ENCODE measurements at places on chromosomes 6 and 20. TPM values are rescaled to one million over a fixed set of nuclear protein-coding genes. Genes with fewer than 3 reads are reported as not detected.

GRCh38 chr6:22954749-22955385 is 385.5 kb downstream of the HDGFL1 start:
- H3K4me3 ChIP-seq = peak overlapping the region; percentile 57
- H3K27ac ChIP-seq = peak overlapping the region; percentile 79
- DNase-seq = no peak
- peaks cover 7% of the 10 kb centered on the region for H3K4me1 ChIP-seq
- H3K36me3 ChIP-seq = no peaks in the 10 kb centered on the region

Gene SLC22A16
- total RNA-seq = not detected

DNA sequence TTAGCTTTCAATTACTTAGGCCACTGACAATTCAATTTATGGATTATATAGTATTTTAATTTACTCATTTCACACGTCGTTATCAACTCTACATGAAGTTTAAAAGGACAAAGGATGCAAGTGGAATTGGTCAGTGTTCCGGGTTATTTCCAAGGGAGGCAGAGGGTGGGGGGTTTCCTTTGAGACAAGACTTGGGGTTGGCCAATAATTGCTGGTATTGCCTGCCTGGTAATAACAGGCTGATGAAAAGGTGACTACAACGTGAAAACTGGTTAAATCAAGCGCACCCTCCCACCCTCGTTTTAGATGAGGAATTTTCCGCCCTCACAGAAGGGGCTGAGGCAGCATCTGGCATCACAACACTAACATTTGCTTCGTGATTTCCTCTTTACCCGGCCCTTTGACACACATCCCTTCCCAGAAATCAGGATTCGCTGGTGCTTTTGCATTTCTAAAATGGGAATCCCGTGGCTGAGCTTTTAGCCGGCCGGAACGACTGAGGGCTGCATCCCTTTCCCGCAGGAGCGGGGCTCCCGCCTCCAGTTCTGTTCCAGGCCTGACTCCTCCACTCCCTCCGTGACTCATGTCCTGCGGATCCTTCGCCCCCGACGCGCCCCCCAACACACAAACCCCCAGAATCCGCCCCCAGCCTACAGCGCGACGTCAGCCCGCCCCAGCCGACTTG is 999 bp upstream of the PIM1 start:
- H3K4me1 ChIP-seq = peaks cover 12% of the 10 kb centered on the region
- H3K27me3 ChIP-seq = no peaks in the 10 kb centered on the region
- H3K36me3 ChIP-seq = peaks cover 50% of the 10 kb centered on the region
- peak overlapping the region; percentile 96 for H3K4me3 ChIP-seq

GRCh38 chr6:75188221-75188925 is 17.5 kb downstream of the COL12A1 start:
- H3K27me3 ChIP-seq = no peaks in the 10 kb centered on the region
- no peak overlapping the region for H3K4me3 ChIP-seq
- no peaks in the 10 kb centered on the region for H3K4me1 ChIP-seq
- no peak overlapping the region for H3K27ac ChIP-seq
- H3K36me3 ChIP-seq = no peaks in the 10 kb centered on the region

DNA sequence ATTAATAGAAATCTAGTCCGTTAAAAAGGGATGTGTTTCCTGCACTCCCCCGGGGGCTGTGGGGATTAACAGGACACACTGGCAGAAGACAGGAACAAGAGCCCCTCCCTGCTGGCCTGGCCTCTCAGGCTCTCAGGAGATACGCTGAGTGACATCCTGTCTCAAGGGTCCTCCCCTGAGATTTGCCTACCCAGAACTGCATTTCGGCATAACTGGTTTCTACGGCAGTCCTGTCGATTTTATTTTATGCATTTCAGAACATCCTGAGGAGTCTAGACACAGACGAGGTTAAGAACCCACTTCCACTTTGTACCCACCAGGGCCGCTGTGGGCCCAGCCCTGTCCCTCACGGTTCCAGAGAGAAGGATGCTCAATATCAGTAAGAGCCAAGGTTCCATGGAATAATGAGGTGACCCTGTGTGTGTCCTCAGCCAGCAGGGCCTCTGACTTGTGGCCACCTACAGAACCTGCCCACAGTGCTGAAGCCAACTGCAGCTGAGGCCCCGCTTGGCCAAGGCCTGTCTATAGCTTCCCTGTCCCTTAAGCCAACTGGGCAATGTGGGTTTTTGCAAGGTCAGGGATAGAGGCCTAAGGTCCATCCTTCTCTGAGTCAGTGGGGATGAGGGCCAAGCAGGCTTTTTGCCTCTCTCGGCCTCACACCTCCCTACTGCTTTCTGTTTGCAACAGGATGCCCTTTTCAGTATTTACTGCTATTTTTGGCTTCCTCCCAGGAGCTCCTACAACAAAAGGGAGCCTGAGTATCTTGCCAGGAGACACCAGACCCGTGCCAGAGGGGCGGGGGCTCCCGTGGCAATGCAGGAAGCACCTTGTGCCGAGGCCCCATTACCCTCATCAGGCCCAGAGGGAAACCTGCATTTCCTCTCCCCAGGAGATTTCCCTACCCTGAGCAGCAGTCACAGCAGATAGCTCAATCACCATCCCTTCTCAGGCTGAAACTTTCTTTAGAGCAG is 14.7 kb downstream of the UQCC2 start:
- H3K27ac ChIP-seq = peak overlapping the region; percentile 25
- peaks cover 9% of the 10 kb centered on the region for H3K4me1 ChIP-seq
- H3K36me3 ChIP-seq = peaks cover 94% of the 10 kb centered on the region
- H3K4me3 ChIP-seq = no peak overlapping the region
- H3K27me3 ChIP-seq = no peaks in the 10 kb centered on the region
- DNase-seq = peak; percentile 53

Gene DSP
- 46.4 TPM for total RNA-seq

DNA sequence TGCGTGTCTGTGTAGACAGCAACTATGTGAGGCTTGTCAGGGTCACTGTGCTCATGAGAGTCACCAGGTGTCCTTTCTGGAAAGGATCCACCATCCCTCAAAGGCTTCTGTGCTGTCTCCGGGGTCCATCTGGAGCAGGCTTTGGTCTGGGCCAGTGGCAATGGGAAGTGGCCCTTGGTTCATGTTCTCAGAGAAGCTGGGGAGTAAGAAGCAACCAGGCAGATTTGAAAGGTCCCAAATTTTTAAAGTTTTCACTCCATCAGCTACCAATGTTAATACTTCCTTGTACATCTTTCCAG is 68.2 kb downstream of the GCNT2 start:
- no peak overlapping the region for H3K27ac ChIP-seq
- H3K4me1 ChIP-seq = no peaks in the 10 kb centered on the region
- no peak overlapping the region for H3K4me3 ChIP-seq
- no peaks in the 10 kb centered on the region for H3K36me3 ChIP-seq
- DNase-seq = no peak
- no peaks in the 10 kb centered on the region for H3K27me3 ChIP-seq

- H3K27ac ChIP-seq = no peak overlapping the region
- DNase-seq = no peak
- H3K36me3 ChIP-seq = no peaks in the 10 kb centered on the region
- H3K4me3 ChIP-seq = no peak overlapping the region
Measured at GRCh38 chr20:64052987-64053840, 3.8 kb upstream of the SOX18 start.

Gene POM121L2
- total RNA-seq = not detected

Gene C6orf118
- not detected for total RNA-seq

DNA sequence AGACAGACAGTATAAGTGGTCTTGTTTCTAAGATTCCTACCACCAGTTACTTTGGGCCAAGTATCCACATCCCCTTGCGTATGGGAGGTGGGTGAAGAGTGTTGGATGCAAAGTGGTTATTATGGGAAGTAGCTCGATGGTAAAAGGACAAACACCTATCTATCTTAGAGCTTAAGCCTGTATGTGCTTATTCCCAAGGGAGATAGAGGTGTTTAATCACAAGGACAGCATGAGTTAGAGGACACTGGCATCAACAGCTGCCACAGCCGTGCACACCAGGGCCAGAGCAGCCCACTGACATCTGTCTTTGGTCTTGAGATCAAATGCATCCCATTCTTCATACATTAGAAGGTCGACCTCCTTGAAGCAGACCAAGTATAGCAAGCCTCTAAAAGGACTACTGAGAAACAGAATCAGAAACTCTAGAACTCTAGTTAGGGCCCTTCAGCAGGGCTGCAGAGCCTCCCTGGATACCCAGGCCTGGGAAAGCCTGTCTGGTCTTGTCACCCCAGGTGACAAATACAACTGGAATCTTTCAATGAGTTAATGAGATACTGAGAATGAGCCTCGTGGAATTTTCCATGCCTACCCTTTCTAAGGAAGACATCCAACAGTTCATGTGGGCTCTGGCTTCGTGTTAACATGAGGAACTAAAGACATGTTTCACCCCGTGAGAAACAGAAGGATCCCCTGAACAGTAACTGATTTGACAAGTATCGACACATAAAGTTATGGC is 28.7 kb downstream of the TXNDC5 start:
- H3K36me3 ChIP-seq = peaks cover 28% of the 10 kb centered on the region
- H3K27ac ChIP-seq = no peak overlapping the region
- H3K27me3 ChIP-seq = no peaks in the 10 kb centered on the region
- H3K4me1 ChIP-seq = peaks cover 22% of the 10 kb centered on the region
- DNase-seq = no peak
- H3K4me3 ChIP-seq = no peak overlapping the region

DNA sequence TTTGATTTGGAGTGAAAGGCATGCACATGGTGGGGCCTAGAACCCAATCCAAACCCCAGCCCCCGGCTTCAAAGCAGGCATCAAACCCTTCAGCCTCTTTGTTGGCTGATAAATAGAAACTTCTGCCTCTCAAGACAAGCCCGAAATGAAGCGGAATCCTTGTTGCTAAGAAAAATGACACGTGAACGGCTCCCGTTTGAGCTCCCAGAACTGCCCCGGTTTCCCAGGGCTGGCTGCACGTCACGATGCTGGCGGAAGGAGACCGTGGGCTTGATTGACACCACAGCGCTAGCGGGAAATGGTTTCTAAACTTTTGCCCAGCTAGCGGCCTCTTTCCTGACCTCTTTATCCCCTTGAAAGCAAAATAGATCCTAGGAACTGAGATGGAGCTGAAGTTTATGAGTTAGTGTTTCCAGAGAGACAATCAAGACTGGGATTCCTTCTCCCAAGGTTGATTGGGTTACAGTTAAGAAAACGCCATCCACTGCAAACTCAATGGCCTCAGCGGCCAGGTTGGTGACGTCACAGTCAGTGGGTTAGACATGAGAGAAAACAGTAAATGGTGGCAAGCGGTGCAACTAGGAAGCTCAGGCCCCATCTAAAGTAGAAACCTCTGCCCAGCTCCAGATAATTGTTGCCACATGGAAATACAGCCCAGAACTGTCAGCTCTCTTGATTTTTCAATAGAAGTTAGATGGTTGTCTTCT is 117.0 kb downstream of the ANKRD60 start:
- H3K4me1 ChIP-seq = peaks cover 57% of the 10 kb centered on the region
- H3K27ac ChIP-seq = peak overlapping the region; percentile 29
- H3K36me3 ChIP-seq = no peaks in the 10 kb centered on the region
- no peaks in the 10 kb centered on the region for H3K27me3 ChIP-seq

Gene RNF39
- 1.4 TPM for total RNA-seq

All from Calu3 (cell line).